ENCODE measurements at places on chromosomes 3 and 15. TPM values are rescaled to one million over a fixed set of nuclear protein-coding genes. Genes with fewer than 3 reads are reported as not detected.

GRCh38 chr15:88344786-88345185, 88.2 kb upstream of the NTRK3 start:
- no peak for DNase-seq

Gene ANAPC13
- 40.8 TPM for total RNA-seq

DNA sequence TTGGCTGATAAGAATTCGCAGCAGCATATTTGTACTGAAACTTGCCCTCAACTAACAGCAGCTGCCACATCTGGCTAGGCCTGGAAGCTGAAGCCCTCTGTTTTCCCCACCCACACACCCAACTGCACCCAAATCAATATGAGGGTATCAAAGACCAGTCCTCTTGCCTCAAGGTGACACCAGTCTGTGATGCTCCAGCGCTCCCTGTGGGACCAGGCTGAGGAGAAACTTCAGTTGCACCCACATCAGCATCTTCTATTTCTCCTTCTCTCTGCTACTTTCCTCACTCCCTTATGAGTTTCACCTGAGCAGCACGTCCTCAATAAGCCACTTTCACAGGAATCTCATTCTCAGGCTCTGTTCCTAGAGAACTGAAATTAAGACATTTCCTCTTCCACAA, 18.7 kb upstream of the GRAMD1C start:
- no peak for DNase-seq

DNA sequence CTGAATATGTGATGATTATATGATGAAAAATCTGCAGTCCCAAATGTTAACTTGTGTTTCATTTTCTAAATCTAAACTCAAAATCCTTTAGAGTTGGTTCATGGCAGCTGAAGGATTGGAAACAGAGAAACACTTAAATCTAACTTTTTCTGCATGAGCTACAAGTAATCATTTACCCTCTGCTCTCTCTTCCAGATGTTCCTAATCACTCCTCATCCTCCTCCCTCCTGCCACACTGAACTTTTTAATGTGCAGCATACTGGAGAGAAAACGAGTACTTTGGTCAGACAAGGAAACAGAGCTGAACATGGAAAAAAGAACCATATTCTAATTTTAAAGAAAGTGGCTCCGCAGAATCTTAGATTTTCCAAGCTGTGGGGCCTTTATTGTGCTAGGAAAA, 321.2 kb upstream of the COL8A1 start:
- no peak for DNase-seq

DNA sequence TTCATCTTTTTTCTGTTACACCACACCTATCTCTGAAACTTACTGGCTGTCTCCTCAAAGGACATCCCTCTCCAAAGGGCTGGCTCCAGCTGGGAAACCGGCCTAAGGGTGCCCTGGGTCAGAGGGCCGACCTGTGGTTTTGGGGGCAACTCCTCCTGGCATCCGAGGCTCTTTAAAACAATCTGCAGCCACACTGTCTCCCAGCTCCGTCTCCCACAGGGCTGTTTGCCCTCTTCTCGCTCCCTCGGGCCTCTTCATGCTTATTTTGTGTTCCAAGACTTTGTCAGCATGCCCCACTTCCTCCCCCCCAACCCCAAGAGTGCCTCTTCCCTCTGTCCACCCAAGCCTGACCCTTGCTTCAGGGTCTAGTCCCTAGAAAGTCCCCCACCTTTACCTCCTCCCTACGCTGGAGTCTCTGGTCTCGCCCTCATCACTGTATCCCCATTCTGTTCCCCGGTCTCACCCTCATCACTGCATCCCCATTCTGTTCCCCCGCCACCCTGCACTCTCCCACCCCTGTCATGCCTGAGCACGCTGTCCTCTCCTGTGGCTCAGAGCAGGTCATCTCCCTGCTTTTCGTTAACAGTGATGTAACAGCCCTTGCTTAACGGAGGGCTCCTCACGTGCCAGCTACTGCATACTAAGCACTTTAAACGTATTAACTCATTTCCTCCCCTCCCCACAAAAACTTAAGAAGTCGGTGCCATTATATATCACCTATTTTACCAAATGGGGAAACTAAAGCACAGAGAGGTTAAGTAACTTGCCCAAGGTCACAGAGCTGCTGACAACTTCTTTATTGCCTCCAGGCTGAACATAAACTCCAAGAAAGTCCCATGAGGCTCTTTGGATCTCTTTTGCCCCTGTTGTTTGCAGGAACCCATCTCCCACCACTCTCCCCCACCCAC, 1.1 kb upstream of the CSK start:
- DNase-seq: no peak

Gene THSD4
- total RNA-seq: 5.5 TPM

DNA sequence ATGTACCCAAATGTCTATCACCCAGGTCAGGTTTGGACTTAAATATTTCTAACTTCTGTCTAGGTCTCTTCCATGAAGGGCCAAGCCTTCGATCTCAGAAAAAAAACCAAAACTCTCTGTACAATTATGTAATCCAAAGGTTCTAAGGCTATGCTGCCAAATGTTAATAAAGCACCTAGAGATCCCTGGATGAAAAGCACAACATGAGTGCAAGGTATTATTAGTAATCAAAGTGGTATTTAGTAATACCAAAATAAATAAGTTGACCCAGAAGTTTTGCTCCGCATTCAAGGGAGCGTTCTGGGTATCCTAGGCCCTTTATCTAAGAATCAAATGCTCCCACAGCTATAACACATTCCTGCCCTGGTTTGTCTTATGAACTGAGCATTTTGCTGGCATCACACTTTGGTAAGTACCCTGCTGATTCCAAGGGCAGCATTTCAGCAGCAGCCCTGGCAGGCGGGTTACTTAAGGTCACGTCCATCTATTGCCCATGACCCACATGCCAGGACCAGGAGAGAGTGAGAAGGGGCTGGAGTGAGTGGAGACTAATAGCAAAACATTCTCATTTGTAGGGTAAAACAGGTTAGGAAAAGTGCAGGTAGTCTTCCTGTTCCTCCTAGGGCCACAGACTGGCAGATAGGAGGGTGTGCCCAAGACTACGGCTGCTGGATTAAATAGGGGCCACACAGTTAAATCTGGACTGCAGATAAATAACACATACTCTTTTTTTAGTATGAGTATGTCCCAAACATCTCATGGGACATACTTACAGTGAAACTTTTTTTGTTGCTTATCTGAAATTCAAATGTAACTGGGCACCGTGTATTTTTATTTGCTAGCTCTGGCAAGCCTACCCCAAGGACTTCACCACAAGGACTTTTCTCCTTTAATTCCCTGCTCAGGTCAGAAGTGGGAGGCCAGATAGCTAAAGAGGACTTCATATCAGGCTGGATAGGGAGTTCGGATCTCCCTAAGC, 76.0 kb upstream of the SNRK start:
- no peak for DNase-seq

- no peak for DNase-seq
Measured at GRCh38 chr3:84991422-84991900, 32.7 kb downstream of the CADM2 start.

- no peak for DNase-seq
Measured at GRCh38 chr3:152051501-152052404, 178.3 kb downstream of the SUCNR1 start.

Gene GLDN
- 0.77 TPM for total RNA-seq

Gene ECE2
- total RNA-seq: not detected

Gene GPR176
- total RNA-seq: 132 TPM

DNA sequence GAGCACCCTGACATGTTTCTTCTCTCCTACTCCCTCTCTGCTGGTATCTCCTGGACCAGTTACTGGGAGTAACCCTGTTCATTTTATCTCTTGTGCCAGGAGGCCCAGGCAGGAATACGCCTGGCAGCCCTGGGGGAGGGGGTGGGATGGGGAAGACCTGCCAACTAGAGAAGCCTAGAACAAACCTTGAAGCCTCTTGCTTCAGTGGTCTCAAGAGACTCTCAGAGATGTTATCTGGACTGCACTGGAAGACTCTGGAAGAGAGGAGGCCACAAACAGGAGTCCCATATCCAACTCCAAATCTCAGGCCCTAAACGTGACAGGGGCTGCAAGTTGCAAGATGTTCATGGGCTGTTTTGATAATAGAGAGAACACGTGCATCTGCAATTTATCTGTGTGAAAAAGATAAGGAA, at the start of gene EPB42:
Gene EPB42, minus strand, starts transcription at position 28 of the 413 bp plus-strand sequence. CDS start 193 bp downstream, outside the sequence.
- DNase-seq: no peak

- DNase-seq: no peak
Measured at GRCh38 chr3:129607391-129608068, 1.1 kb upstream of the PLXND1 start.

DNA sequence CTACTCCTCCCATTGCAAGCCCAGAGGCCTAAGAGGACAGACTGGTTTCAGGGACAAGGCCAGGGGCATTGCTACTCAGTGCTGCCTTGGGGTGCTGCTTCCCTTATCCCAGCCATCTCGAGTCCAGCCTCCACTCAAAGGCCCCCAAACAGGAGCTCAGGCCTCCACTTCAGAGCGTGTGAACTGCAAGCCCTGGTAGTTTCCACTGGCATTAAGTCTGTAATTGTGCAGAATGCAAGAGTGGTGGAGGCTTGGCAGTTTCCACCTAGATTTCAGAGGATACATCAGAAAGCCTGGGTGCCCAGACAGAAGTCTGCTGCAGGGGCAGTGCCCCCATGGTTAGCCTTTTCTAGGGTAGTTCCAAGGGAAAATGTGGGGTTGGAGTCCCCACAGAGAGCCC, 192.8 kb upstream of the ST8SIA2 start:
- peak; percentile 39 for DNase-seq

Gene LSMEM2
- 0.24 TPM for total RNA-seq

DNA sequence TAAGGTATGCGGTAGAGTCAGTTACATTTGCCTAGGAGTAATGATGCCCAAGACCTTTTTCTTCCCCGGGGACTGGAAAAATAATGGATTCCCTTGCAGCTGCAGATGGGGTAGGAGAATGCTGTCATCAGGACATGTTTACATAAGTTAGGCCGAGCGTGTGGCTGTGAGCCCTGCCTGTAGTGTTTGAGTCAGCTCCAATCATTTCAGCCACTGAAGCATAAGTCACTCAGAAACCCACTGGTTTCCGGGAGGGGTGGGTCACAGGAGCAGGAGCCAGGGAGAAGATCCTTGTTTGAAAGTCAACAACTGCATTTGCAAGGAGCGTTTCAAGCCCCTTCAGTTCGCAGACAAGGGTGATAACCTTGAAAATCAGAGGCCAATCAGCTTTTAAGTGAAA, 562.3 kb downstream of the MCTP2 start:
- no peak for DNase-seq

Gene CCRL2
- not detected for total RNA-seq

Gene OIP5
- total RNA-seq: 30.9 TPM

- DNase-seq: peak; percentile 78
Measured at GRCh38 chr3:197520311-197521276, 35.2 kb downstream of the BDH1 start.

DNA sequence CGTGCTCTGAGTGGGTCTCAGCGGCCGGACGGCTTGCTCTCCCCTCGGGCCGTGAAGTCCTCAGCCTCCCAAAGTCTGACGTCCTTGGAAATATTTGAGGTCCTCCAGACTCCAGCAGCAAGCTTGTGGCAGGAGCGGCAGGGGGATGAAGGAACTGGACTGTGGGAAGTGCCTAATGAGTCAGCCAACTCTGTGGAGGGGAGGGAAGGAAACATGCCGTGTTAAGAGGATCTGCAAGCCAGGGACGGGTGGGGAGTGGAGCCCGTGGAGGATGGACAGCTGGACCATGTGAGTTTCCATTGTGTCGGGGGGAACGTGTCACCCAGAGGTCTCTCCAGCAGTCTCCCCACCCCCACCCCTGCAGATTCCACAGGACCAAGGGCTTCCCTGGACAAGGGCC, 39.4 kb upstream of the IDH2 start:
- DNase-seq: no peak

Gene TM4SF18
- 8.1 TPM for total RNA-seq

DNA sequence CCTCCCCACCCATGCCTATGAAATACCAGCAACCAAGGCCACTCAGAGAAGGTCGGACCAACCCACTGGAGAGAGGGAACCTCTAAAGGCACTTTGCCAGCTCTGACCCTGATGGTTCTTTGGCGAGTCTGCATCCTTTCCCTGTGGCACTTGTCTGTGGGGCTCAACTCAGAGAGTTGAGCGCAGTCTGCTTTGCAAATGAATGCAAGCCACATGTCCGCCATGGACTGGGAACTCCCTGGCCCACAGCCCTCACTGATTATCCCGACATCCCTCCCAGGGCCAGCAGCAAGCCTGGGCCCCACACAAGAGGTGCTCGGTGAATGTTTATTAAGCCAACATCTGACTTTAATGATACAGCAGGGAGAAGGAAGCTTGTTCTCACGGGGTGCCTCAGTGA, 55.5 kb upstream of the HES1 start:
- no peak for DNase-seq

Gene ROPN1
- not detected for total RNA-seq

DNA sequence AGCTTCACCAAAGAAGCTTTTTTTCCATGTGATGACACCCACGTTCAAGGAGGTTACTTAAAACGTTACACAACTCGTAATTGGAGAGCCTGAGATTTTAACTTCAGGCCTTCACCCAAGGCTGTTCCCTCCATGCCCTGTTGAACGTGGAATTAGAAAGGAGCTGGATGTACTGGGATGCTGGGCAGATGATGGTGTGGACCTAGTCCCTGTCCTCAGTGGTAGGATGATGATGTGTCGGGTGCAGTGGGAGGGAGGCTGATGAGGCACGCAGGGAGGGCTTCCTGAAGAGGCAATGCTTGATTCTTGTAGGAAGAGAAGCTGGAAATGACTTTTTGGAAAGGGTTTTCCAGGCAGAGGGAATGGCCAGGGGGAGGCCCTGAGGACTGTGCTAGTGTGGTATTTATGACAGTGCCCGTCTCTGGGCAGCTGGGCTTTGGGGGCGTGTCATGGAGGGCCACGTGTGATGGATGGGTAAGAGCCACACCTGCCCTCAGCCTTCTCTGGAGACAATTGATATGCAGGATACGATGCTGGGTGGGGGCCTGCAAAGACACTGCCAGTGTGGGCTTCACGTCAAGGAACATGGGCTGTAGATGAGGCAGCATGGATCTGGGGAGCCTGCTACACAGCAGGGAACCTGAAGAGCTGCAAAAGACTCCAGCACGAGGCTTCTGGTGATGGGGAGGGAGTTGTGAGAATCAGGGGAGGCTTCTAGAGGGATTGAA, 15.3 kb downstream of the SYNM start:
- no peak for DNase-seq

DNA sequence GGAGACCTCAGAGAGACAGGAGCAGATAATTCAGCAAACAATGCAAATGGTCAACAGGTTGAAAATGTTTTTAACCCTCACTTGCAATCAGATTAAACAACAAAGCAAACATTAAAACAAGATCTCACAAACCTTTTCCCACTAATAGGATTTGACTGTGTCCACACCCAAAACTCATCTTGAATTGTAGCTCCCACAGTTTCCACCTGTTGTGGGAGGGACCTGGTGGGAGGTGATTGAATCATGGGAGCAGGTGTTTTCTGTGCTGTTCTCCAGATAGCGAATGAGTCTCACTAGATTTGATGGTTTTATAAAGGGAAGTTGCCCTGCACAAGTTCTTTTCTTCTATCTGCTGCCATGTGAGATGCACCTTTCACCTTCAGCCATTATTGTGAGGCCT, 1.3 kb upstream of the LYSMD4 start:
- no peak for DNase-seq

Gene CSPG5
- total RNA-seq: 5.7 TPM

Gene KNG1
- total RNA-seq: not detected

Data from H9 (cell line).